ENCODE measurements at places on chromosomes 7 and 10.

DNA sequence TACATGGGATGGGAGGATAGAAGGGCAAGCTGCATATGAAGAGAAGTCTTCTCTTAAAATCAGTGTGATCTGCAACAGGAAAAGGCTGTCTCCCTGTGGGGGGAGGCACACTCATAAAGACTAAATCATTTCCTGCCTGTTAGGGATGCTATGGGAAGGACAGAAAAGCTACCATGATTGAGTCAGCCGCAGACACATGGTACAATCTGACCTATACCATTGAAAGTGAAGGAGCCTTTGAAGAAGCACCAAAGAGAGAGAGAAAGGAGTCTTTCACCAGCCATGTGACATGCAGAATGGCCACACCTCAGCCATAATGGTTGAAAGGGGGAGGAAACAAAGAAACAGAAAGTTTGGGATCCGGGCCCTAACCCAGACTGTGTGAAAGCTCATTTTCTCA lies 29.1 kb downstream of the NUDCD3 start:
- peak; percentile 69 for DNase-seq

DNA sequence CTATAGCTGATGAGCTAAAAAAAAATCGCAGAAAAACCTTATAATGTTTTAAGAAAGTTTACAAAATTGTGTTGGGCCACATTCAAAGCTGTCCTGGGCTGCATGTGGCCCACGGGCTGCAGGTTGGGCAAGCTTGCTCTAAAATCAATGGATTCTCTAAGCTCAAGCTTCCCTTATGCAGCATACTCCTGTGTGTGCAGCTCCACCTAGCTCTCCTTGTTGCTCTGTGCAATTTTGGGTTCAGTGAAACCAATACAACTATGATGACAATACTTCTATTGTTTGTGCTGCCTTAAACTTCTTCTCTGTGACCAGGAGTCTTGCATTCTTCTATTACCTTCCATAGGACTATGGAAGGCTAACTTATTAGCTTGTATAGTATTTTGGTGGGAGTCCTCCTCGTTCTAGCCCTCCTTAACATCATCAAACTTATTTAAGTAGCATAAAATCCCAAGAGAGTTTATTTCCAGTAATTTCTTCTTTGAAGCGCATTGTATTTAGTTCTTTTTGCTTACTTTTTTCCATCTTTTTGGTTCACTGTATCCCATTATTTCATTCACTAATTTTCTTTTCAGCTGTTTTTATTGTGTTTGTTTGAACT lies 170.9 kb upstream of the SMIM30 start:
- peak; percentile 73 for DNase-seq

DNA sequence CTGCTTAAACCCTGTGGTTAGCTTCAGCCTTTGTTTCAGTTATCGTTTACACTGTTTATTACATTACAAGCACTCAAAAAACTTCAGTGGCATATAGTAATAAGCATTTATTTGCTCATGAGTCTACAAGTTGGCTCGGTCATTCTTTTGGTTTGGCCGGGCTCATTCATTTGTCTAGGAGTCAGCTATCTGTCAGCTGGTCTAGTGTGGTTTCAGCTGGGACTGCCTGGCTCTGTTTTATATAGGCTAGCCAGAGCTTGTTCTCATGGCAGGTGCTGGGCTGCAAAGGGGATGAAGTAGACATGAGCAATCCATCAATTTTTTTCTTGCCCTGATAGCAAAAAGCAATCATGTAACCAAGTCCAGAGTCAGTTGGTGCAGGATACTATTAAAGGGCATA lies 103.6 kb downstream of the MKLN1 start:
- DNase-seq: peak; percentile 96

DNA sequence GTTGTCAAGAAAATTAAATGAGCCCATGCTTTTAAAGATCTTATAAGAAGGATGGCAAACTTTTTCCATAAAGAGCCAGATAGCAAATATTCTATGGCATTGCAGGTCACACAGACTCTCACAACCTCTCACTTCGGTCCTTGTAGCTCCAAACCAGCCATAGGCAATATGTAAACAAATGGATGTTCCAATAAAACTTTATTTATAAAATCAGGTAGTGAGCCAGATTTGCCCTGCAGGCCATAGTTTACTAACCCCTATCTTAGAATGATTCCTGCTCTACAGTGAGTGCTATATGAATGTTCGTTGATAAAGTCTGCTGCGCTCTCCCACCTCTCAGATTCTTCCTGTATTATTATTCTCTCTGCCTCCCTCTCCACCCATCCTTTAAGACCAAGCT lies 177.7 kb downstream of the KCNMA1 start:
- DNase-seq: no peak

- no peak for DNase-seq
Observed at GRCh38 chr10:132880128-132880981, 62.0 kb downstream of the CFAP46 start.

DNA sequence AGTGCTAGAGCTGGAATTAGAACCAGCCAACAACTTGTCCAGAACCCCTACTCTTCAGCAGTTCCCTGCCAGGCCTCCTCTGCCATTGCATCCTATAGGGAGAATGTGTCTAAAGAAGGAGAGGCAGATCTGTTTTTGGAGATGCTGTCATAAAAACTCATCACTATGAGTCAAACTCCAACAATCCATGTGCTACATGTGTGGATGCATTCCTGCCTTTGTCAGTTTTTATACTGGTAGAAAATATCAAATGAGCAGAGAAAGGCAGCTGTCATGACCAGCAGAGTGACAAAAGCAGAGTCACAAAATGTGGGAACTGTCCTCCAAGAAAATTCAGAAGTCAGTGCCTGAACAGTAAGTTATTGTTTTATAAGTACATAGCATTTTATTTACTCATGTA lies 93.0 kb downstream of the ABLIM1 start:
- DNase-seq: peak; percentile 66

DNA sequence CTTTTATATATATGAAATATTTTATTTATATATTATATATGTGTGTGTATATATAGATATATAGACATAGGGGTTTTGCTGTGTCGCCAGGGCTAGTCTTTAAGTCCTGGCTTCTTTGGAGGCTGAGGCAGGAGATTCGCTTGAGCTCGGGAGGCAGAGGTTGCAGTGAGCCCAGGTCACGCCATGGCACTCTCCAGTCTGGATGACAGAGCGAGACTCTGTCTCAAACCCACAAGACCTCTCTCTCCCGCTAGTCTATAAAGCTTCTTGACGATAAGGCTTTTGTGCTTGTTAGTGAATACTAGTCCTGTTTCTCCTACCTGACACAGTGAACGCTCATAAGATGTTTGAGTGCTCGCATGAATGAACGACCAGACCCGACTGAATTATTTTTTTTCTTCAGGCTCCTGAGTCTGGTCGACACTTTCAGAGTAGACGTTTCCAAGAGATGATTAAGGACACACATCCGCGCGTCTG lies 577 bp upstream of the DDX21 start:
- DNase-seq: no peak

- no peak for DNase-seq
Observed at GRCh38 chr10:47332946-47333345, 10.7 kb downstream of the GDF2 start.

DNA sequence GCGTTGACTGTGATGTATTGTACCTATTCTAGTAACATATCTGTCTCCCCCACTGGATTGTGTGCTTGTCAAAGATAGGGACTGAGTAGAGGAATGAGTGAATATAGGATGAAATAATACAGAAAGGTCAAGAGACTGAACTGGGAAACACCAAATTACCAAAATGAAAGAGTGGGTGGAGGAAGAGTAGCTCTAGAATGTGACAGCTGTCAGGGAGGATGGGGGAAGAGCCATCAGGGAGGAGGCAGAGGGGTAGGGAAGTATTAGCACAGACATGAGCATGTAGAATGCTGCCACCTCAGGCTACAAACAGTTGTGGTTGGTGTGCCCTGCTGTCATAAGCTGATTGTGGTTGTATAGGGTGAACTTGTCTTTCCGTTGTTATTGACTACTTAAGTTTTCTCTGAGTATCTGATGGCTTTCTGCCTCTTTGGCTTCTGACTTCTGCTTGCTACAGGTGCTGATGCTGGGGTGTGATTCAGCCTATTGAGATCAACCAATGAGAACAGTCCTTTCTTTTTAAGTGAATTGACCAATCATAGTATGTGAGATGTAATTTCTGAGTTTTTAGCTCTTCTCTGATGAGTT lies 5.6 kb downstream of the CCSER2 start:
- peak; percentile 78 for DNase-seq

DNA sequence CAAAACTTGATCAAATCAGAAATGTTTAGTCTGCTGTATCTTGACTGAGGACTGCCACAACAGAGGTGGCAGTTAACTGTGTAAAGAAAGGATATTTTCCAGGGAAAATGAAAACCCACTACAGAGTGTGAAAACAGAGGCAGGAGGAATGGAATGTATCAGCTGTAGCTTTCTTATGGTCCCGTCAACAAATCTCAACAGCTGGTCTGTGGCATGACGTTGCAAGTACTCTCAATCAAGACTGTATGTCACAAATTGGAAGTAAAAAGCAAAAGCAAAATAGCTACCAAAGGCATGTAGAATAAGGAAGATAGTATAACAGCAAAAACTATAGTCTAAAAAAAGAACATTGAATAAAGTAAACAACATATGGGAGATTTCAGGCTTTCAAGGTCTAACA lies 123.5 kb downstream of the KMT2C start:
- peak; percentile 91 for DNase-seq
